ENCODE measurements at places on chromosomes 2 and 18.

DNA sequence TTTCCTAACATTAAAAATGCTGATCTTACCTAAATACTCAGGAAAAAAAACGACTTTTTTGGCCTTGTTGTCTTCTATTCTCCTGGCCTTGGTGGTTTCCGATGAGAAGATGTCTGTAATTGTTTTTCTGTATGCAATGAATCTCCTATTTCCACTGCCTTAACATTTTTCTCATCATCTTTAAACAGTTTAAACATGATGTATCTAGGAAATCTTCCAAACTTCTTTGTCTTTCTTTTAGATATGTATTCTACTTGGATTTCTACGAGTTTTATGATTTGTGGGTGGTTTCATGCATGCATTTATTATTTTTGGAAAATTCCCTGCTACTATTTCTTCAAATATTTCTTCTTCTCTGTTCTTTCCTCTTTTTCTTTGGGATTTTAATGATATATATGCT is 288.6 kb upstream of the GYPC start:
- DNase-seq: no peak

- no peak for DNase-seq
Observed at GRCh38 chr2:74137651-74138599, 9.8 kb downstream of the BOLA3 start.

GRCh38 chr2:25740810-25741381 is 67.5 kb upstream of the DTNB start:
- DNase-seq: no peak

DNA sequence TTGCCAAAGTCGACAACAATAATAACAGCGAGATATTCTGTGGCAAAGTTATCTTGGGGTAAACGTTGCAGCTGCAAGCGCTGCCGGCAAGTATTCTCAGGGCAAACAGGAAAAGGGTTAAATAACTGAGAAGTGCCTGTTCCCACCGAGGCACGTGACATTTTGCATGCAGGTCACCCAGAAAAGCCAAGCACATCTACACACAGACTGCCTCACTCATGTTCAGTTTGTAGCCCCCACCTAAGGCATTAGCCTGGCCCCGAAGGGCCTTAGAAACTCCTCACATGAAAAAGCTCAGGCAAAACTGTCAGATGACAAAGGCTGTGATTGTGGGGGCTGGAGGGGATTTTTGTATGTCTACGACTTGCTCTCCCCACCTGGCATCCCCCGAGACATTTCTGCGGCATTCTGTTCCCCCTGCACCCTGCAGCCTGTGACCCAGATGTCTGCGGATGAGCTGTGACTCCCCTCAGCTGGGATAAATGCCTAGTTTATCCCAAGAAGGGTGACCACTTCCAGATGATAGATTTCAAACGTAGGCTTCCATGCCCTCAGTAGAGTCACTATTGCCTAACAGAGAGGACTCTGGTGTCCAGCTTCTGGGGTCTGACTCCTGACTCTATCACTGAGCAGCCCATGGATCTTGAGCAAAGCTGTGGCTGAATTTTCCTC is 215.2 kb upstream of the SIX2 start:
- DNase-seq: no peak

DNA sequence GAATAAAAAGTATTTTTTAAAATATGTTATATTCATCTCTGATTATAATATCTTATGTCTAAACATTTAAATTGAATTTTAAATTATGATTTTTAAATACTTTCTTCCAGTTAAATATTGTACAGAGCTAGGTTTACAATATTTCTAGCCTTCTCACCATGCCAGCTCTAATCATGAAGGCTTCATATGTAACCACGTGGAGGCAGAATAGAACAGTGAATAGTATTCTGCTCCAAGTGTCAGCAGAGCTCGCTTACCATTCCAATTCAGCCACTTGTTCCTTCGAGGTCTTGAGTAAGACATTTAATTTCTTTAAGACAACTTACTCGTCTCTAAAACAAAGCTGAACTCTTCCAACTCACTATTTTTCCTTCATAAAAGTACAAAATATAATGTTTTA is 871.8 kb downstream of the SUCLG1 start:
- no peak for DNase-seq

- no peak for DNase-seq
Observed at GRCh38 chr2:55452879-55453278, 33.2 kb upstream of the CCDC88A start.

DNA sequence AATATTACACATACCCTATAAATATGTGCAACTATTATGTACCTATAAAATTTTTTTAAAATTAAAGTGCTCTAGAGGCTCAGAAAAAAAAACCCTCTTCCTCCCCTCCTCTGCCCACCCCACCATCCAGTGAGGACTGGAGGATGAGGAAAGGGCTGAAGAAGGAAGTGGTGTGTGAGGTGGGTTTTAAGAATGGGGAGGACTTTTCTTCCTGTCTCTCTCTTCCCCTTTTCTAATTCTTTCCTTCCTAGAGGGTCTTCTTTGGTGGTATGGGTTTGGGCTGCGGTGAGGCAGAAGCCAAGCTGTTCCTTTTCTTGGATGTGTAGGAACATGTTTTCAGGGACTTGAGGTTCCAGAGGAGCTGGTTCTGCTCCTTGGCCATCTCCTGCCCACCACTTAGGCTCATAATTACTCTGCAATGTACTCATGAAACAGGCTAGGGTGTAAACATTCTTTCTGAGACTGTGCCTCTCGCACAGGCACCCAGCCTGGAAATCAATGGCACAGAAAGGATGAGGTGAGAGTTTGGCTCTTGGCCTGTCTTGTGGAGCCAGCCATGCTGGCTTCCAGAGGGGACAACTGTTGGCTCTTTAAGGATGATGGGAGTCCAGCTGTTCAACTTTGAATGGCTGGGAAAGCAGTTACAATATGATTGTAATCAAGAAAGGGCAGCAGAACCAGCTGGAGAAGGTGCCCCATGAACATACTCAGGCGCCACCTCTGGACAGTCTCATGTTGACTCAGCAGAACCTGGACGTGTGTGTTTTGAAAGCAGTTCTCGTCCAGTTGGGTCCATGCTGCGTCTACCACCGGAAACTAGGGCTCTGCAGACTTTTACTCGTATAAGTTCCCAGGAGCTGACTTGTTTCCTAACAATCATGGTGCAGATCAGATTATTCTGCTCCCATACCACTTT is 38.3 kb downstream of the IL1RL2 start:
- no peak for DNase-seq
